Cortex of kidney (tissue), 1 donor: ENCODE measurements at places on chromosomes 6 and 20.

DNA sequence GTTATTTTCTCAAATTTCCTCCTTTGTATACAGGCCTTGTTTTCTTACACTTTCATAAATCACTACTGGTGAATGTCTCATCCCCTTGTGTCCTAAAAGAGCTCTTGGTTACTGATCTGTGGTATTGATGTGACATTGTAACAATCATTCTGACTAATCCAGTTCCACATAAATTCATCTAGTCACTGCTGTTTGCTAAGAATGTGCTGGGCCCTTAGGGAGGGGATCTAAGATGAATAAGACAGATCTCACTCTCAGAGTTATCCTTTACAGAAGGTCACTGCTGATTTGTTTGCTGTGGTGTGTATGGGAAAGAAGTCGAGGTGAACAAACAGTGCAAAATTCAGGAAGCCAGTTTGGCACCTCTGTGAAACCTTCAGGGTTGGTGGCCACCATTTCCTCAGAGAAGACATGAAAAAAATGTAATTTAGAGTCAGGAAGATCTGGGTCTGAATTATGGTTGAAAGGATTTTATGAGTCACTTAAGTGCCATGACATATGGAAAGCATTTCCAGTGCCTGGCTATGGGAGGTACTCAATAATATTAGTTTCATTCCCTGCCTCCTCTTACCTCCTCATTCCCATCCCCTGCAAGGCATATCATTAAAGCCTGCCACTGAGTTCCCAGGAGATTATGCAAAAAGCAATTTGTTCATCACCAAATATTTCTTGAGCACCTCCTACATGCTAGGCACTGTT is 121.8 kb downstream of the COL9A1 start:
- DNase-seq, result no peak

GRCh38 chr6:4948781-4949450 is 54.9 kb downstream of the RPP40 start:
- no peak for DNase-seq

- no peak for DNase-seq
These were observed 64.4 kb downstream of the GTF2H5 start for GRCh38 chr6:158232316-158233213.

DNA sequence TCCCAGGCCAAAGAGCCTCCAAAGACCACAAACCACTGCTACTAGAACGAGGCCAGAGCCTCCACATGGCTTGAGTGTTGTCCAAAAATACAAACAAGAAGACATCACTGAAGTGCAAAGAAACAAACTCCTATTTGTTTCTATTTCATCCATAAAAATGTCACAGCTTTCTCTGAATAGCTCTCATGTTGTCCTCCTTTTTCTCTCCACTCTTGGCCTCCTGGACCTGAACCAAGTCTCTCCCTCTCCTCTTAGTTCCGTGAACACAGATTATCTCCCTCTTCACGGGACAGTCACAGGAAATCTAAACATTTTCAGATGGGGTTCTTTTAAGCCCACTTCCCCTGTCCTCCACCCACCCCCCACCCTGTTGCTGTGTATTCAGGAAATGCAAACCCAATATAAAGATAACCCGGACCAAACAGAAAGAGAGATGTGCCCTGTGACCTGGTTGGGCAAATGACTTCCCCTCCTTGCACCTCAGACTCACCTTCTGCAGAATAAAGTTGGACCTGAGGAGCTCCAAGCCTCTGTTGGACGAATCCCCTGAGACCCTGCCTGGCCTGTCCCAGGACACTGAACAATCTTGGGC is 75.8 kb upstream of the MRPS10 start:
- no peak for DNase-seq

DNA sequence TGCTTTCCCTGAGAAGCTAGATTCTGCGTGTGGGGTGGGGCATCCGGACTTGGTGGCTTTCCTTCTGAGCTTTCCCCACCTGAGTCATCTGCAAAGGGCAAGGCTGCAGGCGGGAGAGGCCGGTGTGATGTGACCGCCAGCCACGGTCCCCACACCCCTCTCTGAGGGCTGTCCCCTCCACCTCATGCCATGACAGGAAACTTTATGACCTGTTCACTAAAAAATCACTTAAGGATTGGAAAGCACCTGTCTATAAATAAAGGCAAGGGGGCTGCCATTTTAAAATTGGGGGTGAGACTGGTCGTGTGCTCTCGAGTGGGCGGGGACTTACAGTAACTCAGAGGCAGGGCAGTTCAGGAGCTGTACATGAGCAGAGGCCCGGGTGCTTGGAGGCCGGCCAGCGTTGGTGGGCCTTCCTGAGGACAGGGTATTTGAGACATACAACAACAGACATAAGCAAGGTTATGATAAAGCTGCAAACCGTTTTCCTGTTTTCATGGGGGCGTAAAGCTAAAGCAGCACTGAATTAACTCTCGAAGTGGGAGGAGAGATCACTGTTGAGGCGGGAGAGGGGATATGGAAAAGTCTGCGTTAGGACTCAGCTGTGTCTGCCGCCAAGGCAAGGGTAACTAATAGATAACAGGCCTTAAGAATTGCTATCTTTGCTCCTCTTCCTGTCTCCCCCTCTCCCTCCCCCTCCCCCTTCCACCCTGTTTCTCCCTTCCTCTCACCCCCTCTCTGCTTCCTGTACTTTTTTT is 16.1 kb upstream of the SERPINB1 start:
- no peak for DNase-seq

GRCh38 chr6:5475779-5476178 is 214.5 kb downstream of the FARS2 start:
- no peak for DNase-seq

DNA sequence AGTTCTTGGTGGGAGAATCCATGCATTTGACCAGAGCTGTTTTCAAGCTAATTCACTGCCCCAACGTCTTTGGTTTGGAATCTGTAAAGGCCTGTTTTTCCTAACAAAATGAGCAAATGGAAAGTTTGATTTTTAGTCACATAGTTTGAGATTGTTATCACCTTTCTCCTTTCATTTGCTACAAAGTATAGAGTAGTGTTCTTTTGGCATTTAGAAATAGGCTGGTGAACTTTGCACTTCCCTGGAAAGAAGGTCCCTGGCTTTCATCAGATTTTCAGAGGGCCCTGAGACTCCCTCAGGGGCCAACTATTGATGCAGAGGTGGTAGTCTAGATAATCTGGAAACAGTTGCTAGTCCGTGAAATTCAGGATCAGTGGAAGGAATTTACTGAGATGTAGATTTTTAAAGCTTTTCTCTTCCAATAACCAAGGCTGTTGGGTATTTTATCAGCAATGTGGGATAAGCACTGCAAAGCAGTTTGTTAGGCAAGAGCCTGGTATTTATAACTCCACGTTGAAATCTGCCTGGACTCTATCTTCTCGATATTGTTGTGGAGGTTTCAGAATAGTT is 1.7 kb downstream of the ARFGEF2 start:
- no peak for DNase-seq

GRCh38 chr6:7249391-7249790 is 63.6 kb downstream of the SSR1 start:
- no peak for DNase-seq

DNA sequence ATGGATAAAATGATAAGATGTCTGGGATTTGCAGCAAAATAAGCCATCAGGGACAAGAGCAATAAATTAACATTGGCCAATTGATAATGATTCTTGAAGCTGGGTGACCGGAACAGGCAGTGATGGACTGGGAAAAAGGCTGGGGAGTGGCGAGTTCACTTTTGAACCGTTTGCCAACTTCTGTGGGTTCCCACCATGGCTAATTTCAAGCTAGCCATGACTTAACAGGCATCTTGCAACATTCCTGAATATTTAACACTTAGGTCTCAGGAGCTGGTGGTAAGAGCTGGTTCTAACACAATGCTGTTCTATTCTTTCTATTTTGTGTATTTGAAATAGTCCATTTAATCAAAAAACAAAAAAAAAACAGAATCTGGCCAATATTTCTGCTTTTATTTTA is 37.6 kb upstream of the CD83 start:
- DNase-seq, result no peak

DNA sequence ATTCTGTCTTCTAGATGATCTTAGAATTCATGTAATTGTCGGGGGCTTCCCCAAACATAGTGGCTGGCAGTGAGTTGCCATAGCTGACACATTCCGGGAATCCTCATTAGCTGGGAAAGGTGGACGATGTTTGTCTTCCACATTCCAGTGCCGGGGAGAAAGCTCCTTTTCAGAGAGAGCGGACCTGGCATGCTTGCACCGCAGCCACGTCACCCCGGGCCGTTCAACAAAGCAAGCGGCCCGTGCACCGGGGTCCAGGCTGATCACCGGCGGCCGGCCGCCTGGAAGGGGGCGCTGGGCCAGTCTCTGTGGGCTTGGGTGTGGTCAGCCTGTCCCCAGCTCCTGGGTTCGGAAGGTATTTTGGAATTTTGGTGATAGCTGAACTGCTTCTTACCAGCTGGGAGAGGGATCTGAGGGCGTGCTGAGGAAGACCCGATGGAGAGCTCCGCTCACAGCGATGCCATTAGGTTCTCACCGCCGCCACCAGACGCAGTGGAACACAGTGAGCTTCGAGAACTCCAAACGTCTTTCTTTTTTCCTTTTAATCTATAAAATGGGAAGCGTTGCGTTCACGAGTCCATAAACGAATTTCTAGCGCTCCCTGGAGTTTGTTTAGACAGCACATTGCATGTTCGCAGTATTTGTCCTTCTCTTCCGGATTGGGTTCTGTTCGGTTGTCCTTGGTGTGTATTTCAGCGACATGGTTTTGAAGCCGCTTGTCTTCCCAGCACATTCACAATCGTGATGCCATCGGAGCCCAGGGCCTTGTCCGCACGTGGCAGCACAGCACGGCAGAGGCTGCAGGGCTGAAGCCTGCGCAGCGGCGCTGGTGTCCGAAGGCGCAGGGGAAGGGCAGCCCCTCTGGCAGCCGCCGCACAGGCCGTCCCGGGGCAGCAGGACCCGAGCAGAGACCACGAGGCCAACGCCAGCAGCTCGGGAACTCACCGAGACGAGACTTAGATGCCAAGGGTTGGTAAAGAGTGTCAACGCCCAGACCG is 557.6 kb downstream of the QKI start:
- DNase-seq, result no peak

DNA sequence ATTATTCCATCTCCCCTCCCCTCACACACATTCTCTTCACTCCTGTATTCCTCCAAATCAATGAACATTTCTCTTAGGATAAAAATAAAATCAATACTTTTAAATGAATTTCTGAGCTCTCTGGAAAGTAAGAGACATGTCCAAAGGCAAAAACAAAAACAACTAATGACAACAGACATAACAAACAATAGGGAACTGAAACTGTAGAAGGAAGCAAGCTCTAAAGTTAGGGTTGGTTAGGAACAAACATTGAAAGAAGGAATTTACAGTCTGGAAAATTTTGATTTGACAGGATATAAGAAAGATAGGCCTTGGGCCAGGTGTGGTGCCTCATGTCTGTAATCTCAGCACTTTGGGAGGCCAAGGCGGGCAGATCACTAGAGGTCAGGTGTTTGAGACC is 17.5 kb upstream of the MYCT1 start:
- DNase-seq, result no peak

DNA sequence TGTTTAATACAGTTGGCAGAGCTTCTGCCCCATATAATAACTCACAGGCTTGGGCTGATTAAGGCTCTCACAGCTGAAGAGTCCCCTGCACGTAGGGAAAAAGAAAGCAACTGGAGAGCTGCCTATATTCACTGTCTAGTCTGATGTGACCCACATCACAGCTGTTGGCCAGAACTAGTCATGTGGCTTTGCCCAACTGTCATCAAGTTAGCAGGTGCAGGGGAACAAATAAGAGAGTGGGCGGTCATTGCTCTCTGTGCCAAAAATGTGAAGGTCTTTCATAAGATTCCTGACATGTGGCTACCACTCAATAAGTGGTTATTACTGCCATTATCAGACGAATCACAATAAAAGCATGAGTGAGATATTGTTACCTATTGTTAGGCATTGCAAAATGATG is 665.2 kb downstream of the DOK5 start:
- DNase-seq, result no peak

DNA sequence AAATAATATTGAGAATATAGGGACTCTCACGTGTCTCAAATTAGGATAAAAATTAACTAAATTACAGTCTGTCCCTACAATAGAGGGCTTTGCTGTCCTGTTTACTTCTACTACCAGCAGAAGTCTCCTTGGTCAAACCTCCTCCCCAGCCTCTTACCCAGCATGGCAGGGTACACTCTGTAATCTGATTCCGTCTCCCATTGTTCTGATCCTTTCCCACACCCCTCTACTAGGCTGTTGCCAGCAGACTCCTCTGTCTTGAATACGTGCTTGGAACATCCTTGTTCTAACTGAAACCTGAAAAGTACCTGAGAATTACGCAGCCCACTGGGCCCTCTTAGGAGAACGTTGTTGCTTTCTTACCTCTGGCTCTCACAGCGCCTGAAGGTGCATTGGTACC is 112.2 kb upstream of the PREP start:
- DNase-seq, result no peak

DNA sequence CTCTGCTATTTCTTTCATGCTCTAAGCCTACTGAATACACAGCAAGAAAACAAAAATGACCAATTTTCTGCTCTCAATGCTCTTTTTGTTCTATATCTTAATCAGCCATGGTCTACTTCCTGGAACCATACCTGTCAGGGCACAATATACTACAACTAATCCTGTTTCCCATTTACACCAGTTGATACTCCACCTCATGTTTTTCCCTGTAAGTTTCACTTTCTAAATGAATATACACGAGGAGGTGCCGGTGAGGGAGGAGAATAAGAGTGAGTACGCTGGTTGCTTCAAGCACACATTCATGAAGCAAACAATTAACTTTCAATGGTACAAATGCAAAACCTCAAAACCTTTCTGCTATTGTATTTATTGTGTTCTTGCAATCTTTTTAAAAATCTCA is 443.1 kb upstream of the ID4 start:
- DNase-seq, result no peak

GRCh38 chr6:156131221-156131903 is 645.8 kb upstream of the ARID1B start:
- DNase-seq, result no peak

DNA sequence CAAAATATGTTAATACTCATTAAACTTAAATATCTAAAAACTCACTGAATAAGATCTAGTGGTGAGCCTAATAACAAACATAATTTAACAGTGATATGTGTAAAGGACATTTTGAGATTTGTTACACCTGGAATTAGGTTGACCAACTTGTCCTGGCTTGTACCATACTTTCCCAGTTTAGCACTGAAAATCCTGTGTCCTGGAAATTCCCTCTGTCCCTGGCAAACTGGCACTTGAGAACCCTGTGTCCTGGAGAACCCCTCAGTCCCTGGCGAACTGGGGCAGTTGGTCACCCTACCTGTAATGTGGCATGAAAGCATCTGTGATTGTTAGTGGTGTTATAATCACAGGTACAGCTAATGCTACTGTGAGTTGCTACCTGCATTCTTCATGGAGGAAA is 6.9 kb upstream of the PRND start:
- no peak for DNase-seq

GRCh38 chr6:152642578-152643375 is 5.6 kb upstream of the SYNE1 start:
- no peak for DNase-seq

- no peak for DNase-seq
These were observed 20.0 kb downstream of the KIF3B start for GRCh38 chr20:32297439-32297838.
